ENCODE measurements at places on chromosomes 2 and 18. TPM values are rescaled to one million over a fixed set of nuclear protein-coding genes. Genes with fewer than 3 reads are reported as not detected.

The PSMD1 gene
- total RNA-seq, result 112 TPM

The PSMA8 gene
- not detected for total RNA-seq

The NT5DC4 gene
- not detected for total RNA-seq

The MC2R gene
- not detected for total RNA-seq

The LRRTM4 gene
- not detected for total RNA-seq

The SP5 gene
- not detected for total RNA-seq

The CXXC1 gene
- 82.2 TPM for total RNA-seq

GRCh38 chr2:227153307-227153706 lies 10.7 kb downstream of the COL4A4 start:
- no peak for DNase-seq

GRCh38 chr18:45891806-45892205 lies 66.3 kb downstream of the SIGLEC15 start:
- DNase-seq, result no peak

DNA sequence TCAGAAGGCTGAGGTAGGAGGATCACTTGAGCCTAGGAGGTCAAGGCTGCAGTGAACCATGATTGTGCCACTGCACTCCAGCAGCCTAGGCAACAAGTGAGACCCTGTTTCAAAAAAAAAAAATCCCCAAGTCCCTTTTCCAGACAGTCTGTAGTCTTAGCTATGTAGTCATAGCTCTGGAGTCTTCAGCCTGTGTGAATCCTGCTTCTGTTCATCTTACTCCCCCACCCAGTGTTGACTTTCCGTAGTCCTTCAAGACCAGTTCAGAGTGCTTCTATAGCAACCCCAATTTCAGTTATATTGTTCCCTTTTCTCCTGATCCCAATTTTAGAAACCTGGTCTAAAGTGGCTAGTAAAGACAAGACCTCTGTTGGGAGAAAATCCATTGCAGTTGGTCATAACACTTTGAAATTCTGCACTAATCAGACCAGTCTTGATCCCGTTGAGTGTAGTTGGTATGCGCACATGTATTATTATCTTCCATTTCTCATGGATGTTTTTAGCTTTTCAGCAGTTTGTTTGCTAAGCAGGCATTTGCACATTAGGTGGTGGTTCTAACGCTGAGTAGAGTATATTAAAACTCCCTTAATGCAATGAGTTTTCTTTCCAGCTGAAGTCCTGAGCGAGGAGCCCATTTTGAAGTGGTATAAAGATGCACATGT lies 9.0 kb downstream of the BZW1 start:
- DNase-seq, result no peak

DNA sequence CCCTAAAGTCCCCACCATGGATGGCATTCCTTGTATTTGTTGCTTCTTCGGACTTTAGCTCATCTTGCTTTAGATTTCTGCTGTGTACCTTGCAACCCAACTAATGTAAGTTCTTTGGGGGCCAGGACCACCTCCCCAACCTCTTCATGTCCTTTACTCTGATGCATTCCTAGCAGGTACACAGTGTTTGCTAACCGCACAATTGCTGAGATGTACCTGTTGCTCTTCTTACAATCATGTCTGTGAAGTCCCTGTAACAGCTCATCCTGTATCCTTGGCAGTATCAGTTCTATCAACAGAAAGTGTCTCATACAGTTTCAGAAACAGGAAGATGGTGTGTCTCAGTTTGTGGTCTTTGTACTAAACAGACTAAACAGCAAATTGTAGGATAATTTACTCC lies 24.1 kb downstream of the ST8SIA3 start:
- DNase-seq, result no peak

DNA sequence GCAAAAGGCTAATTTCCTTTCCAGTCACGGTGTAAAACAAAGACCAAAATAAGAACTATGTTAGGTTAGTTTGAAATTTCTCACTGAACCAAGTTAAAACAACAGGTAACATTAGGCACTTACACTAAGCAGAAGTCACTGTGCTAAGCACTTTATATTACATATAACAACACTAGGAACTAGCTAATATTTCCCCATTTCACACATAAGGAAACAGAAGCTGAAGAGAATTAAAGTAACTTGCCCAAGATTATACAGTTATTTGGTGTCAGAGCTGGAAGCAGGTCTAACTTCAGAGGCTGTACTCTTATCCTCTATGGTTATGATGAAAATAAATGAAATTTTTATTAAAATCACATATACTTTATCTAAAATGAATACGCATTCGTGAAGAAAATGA lies 5.9 kb downstream of the ITSN2 start:
- no peak for DNase-seq

DNA sequence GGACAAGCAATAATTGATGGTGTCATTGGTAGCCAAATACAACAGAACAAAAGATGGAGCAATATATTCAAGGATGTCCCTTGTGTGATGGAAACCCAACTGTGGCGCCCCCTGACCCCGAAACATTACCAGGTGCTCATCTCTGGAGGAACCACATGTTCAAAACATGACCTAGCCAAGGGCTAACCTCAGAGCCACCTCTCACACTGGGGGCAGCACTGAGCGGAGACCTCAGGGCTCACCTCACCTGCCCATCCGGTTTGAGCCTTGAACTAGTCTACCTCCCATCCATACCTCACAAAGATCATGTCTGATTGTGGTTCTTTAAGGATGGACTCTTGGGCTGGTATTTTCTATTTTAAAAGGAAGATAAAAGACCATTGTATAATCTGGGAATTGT lies 314.4 kb upstream of the CDH7 start:
- DNase-seq, result no peak

DNA sequence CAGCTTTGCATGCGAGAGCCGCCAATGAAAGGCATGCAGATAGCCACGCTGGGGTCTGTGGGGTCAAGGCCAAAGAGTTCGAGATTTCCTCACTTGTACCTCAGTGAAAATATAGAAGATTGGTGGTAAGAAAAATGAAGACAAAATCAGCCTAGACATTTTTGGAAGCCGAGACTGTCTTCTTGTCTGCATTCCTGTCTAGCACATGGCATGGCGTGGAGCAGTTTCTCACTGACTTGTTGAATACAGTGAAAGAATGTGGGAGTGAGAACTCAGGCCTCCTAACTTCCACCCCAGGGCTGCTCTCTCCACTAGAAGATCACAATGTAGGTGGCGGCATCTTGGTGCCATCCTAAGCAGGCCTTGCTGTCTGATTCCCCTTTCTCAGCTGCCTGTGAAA lies 740.8 kb upstream of the HS6ST1 start:
- no peak for DNase-seq

- no peak for DNase-seq
Observed at GRCh38 chr2:235924675-235925063, 243.5 kb downstream of the GBX2 start.

DNA sequence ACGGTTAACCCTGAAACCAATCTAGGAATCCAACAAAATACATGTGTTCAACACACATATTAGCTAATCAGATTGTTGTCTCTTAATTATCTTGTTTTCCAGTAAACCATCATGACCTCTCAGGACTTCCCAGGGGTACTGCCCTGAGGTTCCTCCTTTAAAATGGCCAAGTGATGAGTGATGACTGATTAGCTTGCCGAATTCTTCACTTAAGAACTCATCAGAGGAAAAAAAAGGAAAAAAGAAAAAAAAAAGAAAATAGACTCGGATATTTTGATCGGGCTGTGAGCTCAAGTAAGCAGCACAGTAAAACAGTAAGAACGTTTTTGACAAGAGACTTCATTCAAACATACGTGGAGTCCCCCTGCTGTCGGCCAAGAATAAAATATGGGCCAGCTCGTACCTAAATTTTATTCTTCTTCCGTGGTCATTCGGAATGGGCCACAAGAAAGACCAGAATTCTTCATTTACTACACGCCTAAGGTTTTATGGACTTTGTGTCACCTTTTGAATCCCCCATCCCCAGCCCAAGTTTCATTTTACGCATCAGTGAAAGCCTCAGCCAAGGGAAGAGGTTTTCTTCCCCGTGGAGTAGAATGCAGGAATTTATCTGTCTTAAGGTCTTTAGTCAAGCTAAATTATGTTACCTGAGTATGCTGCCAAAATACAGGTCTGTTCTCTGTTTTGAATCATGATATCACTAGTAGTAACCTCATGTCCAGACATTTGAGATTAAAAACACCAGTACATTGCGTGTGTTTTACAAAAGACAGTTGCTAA lies 40.5 kb downstream of the COLEC12 start:
- no peak for DNase-seq

DNA sequence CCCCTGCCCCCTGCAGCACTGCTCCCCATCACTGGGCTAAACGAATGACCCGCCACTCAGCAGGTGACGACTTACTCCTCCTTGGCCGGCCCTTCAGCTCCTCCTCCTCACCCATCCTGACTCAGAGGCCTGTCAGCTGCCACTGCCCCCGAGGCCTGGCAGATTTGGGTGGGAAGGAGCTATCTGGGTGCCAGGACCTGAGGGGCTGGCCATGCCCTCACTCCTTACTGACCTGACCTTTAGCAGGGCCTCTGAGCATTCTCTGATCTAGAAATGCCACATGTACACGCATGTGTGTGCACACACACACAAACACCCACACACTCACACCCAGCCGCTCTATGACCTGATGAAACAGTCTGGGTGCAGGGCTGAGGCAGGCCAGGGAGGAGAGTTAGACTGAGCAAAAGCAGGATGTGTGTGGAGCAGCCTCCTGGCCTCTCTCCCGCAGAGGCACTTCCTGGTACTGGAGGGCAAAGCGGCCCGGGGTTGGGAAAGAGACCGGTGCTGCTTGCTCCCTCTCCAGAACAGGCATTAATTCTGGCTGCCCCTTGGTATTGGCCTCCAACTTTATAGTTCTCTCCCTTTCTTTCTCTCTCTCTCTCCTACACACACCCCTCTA lies 68.0 kb downstream of the ZFP36L2 start:
- DNase-seq, result no peak

DNA sequence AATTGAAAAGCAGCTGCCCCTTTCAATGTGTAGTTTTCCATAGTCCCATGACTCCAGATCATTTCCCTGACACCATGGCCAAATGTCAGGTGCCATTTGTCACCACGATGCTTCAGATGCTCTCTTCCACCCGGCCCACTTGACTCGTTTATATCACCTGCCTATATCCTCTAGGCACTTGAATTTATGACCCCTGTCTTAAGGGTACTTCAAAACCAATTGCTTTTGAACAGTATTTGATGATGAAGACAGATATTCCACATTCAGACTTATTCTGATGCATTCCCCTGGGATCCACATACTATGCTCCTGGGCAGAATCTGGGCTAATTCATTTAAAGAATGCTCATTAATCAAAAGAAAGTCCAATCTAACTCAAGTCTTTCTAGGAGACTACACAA lies 16.9 kb upstream of the RHBDD1 start:
- DNase-seq, result no peak

DNA sequence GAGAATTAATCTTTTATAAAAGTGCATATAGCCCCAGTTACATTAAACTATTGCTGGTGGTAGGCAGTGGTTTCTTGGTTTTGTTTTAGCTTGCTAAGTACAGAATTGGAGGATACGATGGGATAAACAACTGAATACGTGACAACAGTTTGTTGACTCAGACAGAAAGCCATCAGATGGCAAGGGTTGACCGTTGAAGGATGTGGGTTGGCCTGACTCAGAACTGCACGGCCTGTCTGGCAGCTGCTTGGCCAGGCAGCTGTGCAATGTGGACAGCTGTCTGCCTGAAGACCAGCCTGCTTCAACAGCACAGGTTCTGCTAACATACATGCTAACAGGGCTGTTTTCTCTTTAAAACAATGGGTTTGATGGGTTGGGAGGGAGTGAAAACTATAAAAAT lies 46.6 kb downstream of the PRKRA start:
- DNase-seq, result no peak

Data from osteocyte (in vitro differentiated cells).